WERI-Rb-1 (cell line): ENCODE measurements at places on chromosomes 11 and 22.

GRCh38 chr11:130846606-130847005, 69.7 kb downstream of the SNX19 start:
- DNase-seq: no peak

DNA sequence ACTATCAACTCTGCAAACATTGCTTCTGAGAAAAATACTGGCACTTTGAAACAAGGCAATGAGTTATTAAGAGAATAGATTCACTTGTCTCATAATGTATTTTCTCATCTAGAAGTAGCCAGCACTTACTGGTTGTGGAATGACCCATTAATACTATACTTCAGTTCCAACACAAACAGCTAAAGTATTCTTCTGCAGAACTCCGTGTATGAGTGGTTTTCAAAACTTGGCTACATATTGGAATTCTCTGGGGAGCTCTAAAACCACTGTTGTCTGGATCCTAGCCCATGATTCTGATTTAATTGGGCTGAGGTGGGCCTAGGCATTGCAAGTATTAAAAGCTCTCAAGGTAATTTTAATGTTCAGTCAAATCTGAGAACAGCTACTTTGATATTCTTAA, 1416.4 kb upstream of the RAG2 start:
- no peak for DNase-seq

DNA sequence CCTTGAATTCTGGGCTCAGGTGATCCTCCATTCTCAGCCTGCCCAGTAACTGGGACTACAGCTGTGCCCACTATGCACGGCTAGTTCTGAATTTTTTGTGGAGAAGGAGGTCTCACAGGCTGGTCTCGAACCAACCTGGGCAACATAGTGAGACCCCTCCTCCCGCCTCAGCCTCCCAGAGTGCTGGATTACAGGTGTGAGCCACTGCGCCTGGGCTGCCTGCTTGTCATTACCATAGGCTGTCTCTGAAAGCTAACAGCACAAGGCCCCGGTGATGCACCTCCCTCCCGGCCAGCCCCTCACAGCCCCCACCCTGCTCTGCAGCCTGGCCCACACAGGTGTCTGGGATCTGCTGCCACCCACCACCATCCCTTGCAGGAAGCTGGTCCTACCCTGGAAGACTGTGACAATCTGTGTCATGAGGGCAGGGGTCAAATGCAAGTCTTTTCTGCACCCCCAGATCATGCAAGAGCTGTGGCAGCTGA, 82.4 kb downstream of the DGCR2 start:
- no peak for DNase-seq

DNA sequence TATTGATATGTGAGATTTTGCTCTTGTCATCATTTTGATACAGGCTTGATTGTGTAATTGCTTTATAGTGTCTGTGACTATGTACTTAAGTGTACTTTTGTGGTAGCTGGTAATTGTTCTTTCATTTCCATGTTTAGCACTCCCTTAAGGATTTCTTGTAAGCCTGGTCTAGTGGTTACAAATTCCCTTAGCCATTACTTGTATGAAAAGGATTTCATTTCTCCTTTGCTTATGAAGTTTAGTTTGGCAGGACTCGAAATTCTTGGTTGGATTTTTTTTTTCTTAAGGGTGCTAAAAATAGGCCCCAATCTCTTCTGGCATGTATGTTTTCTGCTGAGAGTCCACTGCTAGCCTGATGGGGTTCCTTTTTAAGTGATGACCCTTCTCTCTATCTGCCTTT, 346.8 kb downstream of the JRKL start:
- no peak for DNase-seq
